ENCODE measurements at places on chromosomes 3 and 15.

- DNase-seq: no peak
Measured at GRCh38 chr3:20846832-20847231, 660.8 kb upstream of the SGO1 start.

- no peak for DNase-seq
Measured at GRCh38 chr15:76440441-76440840, 103.9 kb downstream of the ISL2 start.

DNA sequence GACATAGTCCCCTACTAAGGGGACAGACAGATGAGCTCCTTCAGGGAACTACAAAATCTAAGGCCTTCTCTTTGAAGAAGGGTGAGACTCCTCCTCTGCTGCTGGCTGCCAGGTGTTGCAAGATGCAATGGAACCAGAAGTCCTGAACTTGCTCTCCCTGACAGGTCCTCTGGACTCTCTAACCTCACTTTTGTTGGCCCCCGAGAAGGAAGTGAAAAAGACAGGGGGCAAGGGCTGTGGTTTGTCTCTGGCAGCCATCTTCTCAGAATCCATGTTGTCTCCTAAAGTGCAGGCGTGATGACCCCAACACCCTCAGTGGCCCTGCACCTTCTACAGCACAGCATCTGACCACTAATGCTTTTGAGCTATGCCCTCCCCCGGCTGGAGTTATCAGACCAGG is 292.5 kb downstream of the CHST2 start:
- DNase-seq: no peak

- DNase-seq: no peak
Measured at GRCh38 chr3:159771865-159772611, 216.6 kb upstream of the IL12A start.

- no peak for DNase-seq
Measured at GRCh38 chr3:80770106-80771074, 991.1 kb downstream of the GBE1 start.

- DNase-seq: no peak
Measured at GRCh38 chr15:39807791-39808190, 25.1 kb upstream of the FSIP1 start.

- DNase-seq: no peak
Measured at GRCh38 chr3:129985113-129985512, 10.6 kb downstream of the TRH start.

GRCh38 chr15:35603301-35603700 is 57.3 kb upstream of the DPH6 start:
- DNase-seq: no peak

GRCh38 chr3:143037867-143038266 is 36.5 kb downstream of the U2SURP start:
- DNase-seq: no peak

DNA sequence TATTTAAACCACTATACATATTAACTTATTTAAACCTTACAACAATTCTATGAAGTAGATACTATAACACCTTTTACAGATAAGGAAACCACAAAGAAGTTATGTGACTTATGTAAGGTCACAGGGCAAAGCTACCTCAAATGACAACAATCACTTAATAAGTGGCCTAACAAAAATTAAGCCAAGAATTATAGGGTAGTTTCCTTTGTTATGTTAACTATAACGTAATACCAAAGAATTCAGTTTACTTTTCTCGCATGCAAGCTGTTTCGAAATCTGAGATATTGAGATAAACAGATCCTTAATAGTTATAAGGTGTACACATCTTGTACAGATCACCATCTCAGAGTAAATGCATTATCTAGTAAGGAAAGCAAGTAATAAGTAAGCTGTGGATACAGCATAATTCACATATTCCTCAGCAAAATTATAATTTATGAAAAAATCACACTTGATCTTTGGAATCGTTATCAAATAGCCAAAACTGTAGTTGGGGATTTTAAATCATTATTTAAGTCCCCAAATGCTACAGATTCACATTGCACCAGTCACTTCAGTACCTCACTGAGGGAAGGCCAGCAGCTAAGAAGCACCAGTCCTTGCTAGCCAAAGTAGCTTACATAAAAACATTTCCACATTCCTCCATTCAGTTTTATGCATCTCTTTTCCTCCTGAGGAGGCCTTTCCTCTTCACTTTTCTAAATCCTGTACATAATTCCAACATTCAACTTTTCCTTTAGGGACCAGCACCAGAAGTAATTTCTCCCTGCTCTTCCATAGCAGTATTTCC is 226.8 kb downstream of the TBC1D5 start:
- DNase-seq: no peak

DNA sequence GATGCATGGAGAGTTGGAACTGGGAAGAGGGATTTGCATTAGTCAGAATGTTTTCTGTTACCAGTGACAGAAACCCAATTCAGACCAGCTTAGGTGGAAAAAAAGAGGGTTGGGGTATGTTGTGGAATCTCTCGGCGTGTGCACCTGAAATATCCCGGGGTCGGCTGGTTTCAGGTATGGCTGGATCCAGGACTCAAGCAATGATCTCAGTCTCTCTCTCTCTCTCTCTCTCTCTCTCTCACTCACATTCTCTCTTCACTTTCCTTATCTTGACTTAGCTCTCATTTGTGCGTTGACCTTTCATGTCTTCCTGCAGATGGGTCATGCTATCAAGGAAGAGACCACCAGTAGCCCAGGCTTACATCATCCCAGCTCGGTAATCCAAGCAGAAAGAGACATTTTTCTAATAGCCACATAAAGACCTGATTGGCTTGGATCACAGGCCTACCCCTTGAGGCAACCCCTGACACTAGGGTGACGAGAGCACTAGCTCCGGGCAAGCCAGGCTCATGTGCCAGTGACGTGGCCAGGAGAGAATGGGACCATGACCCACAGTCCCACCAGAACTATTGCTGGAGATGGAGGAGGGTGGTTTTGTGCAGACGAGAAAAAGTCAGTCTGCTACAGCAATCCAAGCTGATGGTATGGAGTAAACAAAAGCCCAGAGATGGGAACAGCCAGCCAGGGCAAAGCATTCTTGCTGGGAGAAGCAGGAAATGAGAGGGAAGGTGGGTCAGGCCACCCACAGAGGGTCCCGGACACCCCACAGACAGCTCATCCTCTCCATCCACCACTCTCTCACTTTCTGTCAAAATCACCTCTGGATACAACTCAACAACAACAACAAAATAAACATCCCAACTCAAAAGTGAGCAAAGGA is 91.7 kb downstream of the CHSY1 start:
- DNase-seq: no peak

DNA sequence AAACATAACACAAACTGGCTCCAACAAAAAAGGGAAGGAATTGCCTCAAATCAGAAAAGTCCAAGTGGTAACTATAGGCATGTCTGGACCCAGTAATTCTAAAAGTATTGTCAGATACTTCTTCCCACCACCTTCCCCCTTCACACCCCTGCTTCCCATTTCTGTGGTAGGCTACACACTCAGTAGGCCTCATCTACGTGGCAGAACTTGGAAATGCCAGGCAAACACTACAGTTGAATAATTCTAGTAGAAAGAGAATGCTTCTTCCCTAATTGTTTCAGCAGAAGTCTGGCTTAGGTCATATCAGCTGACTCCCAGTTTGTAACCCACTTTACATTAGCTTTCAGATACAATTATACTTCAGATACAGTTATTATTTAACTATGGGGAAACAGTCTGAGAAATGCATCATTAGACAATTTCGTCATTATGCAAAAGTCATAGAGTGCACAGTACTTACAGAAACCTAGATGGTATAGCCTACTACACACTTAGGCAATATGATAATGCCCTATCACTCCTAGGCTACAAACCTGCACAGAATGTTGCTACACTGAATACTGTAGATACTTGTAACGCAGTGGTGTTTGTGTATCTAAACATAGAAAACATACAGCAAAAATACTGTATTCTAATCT is 6.4 kb downstream of the SETMAR start:
- no peak for DNase-seq

- DNase-seq: no peak
Measured at GRCh38 chr3:114319453-114319852, 25.6 kb downstream of the TIGIT start.

DNA sequence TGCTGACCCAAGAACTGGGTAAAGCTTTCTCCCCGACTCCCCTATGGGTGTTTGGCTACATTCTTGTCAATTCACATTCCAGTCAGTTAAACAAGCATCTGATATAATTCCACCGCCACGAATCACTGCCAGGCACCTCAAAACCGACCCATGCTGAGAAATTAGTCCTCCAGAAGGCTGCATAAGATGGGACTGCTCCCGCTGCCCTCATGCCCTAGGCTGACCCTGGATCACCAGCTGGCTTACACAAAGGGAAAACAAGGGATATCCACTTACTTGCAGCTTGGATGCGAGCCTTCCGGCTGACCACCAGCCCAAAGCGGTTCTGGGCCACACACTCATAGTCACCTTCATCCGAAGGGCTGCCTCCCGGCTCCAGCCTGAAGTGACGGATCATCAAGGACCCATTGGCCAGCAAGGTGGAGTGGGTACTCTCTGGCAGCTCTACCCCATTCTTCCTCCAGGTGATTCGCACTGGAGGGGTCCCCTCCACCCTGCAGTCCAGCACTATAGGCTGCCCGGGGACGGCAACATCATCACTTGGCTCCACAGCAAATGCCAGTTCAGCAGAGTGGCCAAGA is 2.9 kb downstream of the IGDCC3 start:
- no peak for DNase-seq

DNA sequence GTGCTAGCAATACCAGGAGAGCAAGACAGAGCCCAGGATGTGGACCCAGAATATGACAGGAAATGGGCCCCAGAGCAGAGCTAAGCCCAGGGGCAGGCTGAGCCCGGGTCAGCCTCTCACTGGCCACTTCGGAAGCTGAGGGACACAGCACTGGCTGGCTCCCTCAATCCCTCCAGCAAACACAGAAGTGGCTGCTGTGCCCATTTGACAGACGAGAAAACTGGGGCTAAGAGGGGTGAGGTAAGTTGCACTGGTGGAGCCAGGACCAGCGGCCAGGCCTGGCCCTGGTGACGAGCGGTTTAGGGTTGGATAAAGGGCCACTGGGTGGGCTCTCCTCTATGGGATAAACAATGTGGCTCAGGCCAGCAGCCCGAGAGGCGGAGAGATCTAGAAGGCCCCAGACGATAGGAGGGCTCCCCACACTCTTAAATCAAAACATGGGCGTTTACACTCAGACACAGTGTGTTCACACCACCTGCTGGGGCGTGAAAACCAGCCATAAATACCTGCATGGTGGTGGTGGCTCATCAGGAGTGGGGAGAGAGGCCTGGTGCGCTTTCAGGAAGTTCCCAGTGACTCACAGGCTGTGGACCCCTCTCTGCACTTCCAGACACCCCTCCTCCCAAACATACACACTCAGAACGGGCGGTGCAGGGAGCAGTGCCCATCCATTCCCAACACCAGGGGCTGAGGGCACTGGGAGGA is 12.0 kb upstream of the LINGO1 start:
- DNase-seq: no peak

DNA sequence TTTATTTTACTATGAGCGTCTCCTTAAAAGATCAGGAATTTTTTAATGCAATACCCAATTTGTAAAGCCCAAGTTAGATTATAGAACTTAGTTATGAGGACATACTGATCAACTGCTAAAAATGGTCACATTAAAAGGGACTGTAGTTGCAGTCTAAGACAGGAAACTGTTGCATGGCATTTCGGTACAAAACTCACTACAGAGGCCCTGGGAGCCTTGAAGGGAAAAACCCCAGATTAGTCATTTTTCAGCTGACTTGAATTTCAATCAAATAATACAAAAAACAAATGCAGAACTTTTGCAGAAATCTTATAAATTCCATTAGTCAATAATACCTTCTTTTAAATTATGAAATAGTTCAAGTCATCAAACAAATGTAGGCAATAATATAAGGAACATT is 6.9 kb upstream of the PTX3 start:
- DNase-seq: no peak

- no peak for DNase-seq
Measured at GRCh38 chr15:88874684-88875083, 20.7 kb downstream of the HAPLN3 start.

- no peak for DNase-seq
Measured at GRCh38 chr3:94441494-94441847, 378.6 kb downstream of the NSUN3 start.

- no peak for DNase-seq
Measured at GRCh38 chr3:40973141-40973540, 226.2 kb upstream of the CTNNB1 start.

- DNase-seq: no peak
Measured at GRCh38 chr3:52838561-52839267, 3.9 kb upstream of the MUSTN1 start.

Data from stimulated activated CD4-positive, alpha-beta T cell treated with anti-CD3 and anti-CD28 coated beads, Interleukin-4, amount 100 ng/mL, for 4 hours (primary cell).